Heart left ventricle (tissue), 16 donors: ENCODE measurements at places on chromosomes 2 and 18. TPM values are rescaled to one million over a fixed set of nuclear protein-coding genes. Genes with fewer than 3 reads are reported as not detected.
A peak's percentile ranks its signal among the peaks of the same experiment; 100 is the strongest.

DNA sequence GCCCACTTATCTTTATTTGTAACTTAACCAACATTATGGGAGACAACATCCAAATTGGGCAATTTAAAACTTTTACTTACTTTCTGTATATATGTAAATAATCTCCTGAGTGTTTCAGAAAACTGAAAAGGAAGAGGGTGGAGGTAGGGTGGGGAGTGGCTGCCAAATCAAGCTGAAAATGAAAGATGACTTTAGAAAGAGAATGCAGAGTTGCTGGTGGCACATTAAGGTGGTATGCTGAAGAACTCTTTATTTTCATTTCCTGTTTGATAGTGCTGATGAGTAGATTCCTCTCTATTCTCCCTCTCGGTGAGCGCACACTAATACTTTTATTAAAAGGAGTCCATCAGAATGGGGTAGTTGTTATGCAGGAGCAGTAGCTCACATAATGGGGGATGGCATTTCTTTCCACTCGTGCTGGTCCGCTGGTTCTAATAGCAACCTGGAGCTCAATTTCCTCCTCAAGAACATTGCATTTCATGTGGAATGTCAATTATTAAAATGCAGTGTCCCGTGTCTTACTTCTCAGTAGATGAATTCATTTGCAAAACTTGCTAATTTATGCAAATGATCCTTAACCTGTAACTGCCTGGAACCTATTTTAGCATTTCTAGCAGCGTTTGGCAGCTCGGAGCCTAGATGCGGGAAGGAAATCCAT lies 466.9 kb upstream of the HNRNPA3 start:
- DNase-seq: no peak

DNA sequence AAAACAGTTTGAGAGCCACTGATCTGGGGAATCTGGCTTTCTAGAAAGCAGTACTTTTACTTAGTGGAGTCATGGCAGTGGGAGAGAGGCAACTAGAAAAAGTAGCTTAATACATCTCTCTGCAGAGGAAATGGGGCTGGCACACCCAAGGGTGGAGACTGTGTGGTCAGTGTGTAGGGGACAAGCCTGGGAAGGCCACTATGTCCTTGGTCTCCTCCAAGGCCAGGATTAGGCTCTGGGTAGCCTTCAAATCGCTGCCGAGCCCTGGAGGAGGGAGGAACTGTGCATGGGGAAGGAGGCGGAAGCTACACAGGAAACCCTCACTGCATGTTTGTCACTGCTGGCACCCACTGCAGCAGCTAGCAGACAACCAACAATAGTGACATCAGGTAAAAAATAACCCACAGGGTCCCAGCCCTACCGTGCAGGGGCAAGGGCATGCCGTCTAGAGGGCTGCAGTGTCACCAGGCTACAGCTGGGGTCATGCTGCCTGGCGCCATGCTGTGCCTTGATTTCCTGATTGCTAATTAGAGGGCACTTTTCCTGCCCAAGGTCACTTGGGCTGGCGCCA lies 34.8 kb downstream of the LBH start:
- no peak for DNase-seq

DNA sequence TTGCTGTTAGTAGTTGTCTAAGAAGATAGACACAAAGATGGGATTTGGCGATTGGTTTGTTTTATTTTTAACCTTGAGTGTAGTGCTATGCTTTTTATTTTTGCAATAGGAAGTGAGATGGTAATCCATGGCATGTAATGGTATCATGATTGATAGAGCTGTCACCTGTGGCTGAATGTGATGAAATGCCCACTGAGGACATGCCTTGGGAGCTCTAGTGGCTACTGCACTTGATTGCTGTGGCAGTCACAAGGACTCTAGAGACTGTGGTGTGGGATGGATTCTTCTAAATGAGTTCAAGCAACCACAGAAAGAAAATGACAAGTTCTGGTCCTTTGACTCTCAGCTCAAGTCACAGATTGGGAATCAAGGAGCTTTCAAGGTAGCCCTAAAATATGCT lies 139.4 kb downstream of the CYRIA start:
- no peak for DNase-seq

DNA sequence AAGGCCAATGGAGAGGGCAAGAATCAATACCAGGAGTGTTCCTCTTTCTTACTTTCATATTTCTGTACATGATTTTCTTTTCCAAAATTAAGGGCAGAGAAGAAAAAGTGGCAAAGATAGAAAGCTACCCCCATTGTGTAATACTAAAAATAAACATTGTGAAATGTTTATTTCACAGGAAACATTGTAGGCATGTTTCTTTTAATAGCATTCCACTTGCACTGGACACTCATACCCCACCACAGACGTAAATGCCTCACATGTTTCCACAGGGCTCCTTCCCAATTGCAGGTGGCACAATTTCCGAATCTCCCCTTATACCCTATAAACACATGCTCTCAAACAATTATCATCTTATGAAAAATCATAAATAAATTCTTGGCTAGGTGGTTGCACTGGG lies 645.1 kb upstream of the SETBP1 start:
- DNase-seq: no peak

- peak; percentile 29 for DNase-seq
Observed at GRCh38 chr2:61793389-61793836, 60.4 kb downstream of the FAM161A start.

DNA sequence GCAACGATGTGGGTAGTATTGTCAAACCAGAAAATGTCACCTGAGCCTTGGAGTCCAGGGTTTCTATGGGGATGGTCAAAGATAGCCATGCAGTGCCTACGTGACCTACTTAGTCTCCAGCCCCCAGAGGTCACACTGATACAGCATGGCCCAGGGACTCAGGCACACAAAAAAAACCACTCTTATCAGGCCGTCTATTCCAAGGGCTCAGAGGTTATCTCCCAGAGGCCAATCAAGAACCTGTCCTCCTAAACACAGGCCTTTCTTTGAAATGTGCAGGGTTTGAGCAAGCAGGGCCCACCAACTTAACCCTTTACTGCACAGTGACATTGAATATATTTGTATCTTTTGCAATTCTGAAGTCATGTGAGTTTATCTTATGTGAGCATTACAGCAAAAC lies 82.7 kb downstream of the MRO start:
- no peak for DNase-seq

DNA sequence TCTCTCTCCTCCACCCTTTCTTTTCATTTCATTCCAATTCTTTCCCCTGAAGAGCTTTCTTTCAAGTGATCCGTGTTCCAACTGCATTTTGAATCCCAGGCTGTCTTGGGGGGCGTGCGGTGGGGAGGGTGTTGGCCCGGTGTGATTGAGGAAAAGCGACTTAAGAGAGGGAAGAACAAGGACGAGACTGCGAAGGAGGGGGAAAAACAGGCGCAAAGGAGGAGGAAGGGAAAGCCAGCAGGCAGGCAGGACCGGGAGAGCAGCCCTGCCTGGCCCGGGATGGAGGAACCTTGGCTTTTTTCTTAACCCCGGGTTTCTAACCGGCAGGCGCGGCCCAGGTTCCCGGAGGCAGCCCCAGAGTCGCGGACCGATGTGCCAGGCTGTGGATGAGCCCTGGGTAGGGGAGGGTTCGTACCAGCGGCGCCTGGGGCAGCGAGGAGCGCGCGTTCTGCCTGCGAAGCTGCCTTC lies 1.3 kb downstream of the ADCYAP1 start:
- no peak for DNase-seq

DNA sequence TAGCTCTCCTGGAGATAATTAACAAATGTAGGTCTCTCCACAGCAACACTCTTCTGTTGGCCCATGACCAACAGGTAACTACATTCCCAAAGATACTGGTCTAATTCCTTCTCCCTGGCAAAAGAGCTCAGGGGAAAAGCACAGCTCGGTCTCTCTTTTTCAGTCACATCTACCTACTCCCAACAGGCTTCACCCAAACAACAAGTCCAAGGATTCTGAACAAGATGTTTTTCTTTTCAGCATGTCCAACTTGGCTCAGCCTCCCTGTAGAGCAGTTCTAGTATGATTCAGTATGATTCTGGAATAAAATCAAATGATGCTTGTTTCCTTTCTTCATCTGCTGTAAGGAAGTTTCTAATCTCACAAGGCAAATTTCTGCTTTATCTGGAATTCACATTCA lies 1704.8 kb upstream of the PIK3C3 start:
- DNase-seq: no peak

DNA sequence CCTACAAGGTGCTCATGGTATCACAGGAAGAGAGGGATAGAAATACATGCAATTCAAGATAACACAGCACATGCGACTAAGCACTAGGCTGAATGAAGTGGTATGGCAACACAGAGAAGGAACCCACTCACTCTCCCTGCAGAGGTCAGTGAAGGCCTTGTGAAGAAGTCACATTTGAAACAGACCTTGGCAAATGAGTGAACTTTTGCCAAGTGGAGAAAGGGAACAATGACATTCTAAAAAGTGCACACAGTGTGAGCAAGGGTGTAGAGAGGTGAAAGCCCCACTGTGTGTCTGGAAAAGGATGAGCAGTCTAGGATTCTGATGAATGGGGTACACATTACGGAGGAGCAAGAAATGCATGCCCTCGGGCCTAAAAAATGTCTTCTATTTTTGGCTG lies 23.3 kb downstream of the KLF7 start:
- DNase-seq: no peak

GRCh38 chr2:39534095-39534711 lies 97.1 kb upstream of the MAP4K3 start:
- DNase-seq: no peak

GRCh38 chr2:10028988-10029874 lies 14.1 kb upstream of the KLF11 start:
- DNase-seq: peak; percentile 85

DNA sequence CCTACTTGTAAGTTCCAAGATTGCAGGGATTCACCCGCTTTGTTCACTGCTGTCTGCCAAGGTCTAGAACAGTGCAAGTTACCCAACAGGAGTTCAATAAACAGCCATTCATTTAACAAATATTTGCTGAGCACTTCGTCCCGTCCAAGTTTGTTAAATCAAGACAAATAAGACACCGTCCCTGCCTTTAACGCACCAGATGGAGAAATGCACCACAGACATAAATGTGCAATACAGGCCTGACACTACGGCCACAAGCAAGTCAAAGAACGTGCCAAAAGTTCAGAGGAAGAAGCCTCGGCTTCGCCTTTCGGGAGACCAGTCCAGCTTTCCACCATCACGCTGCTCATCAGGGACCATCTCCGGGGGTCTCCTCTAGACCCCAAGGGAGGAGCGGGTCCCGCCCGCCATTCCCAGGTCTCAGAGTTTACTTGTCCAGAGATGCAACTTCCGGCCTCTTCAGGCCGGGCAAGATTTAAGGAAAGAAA lies 429 bp downstream of the C2orf76 start:
- no peak for DNase-seq

DNA sequence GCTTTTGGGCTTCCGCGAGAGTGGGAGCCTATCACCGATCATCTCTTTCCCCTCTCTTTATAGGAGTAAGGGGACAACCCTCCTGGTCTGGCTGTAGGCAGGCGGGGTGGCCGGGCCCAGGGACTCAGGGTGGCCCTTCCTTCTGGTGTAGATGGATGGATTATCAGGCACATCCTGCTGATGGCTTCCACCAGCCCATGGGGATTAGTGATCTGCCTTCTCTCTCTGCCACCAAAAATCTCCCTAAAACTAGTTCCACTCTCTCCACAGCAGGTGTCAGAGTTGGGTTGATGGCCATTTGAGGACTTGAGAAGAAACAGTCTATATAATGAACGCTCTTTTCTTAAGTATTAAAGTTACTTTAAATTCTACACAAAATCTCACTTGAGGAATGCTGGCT lies 37.4 kb downstream of the NCK2 start:
- DNase-seq: no peak

DNA sequence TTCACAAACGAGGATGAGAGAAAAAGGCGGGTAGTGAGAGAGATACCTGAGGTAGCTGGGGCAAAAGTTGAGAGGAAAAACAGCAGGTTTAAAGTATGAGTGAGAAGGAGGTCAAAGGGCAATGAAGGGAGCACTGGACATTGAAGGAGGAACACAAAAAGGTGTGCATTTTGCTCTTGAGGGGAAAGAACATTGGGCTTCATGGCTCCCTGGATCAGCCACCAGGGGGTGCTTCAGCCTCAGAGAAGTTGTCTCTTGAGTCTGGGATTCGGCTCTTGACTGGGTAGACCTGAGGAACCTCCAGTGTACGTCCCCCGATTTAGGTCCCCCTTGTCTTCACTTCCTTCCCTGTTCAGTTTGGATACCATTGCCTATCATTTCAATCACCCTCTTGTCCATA lies 128.5 kb downstream of the RAPGEF4 start:
- DNase-seq: no peak

GRCh38 chr2:110904779-110905148 lies 172.4 kb downstream of the ACOXL start:
- DNase-seq: no peak

DNA sequence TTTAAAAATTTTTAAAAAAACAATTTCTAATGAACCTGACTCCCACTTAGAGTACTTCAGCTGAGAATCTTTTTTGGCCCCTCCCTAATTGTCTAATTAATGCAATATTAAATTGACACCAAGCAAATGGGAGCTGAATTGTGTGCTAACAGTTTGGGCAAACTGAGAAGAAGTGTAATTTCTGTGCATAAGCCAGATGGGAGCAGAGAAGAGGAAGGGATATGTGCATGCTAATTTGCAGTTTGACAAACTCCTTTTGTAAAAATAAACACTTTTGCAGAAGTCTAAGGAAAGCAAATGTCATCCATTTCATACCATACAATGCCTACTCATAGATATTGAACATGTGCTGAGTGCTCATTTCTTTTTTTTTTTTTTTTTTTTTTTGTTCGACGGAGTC lies 332.0 kb downstream of the CYRIA start:
- no peak for DNase-seq

DNA sequence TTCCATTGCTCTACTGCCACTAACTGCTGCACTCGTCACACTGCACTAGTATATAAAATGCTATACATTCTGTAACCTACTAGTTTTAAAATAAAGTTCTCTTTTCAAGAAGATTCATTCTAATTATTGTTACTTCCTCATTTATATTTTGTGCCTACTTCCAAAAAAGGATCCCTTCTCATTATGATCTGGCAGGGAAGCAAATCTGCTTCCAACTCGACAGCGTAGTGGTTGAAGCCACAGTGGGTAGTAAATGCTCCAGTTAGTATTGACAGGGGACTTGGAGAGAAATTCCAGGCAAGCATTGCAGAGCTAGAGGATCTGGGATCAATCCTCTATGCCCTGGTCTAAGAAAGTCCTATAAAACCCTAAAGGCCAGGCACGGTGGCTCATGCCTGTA lies 53.3 kb upstream of the AP1S3 start:
- no peak for DNase-seq

- no peak for DNase-seq
Observed at GRCh38 chr2:64007924-64008323, 11.3 kb downstream of the VPS54 start.

DNA sequence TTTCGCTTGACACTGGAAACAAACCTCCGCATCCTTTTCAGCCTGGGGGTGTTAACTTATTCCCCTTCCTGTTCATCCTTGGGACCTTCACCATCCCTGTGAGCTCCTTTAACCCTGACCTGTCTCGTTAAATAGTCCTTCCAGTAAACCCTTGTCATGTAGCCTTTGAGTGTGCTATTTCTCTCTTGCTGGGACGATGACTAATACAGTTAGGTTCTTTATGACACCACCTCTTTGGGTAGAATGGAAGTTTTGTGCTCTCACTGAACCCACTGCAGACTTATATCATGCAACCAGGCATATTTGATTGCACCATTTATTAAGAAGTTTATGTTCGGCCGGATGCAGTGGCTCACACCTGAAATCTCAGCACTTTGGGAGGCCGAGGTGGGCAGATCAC lies 40.5 kb upstream of the GAREM1 start:
- no peak for DNase-seq

Gene NAT8
- total RNA-seq: not detected

Gene IL1R2
- 2.6 TPM for total RNA-seq

Gene EN1
- 0.27 TPM for total RNA-seq

Gene GPR75
- 1.0 TPM for total RNA-seq

Gene IFT172
- total RNA-seq: 19.1 TPM

Gene ABCG5
- not detected for total RNA-seq

Gene C2orf72
- not detected for total RNA-seq

Gene WDR43
- 30.0 TPM for total RNA-seq

Gene NEURL3
- total RNA-seq: not detected

Gene SOX11
- 0.86 TPM for total RNA-seq
